ENCODE measurements at places on chromosomes 6 and 20.
A peak's percentile ranks its signal among the peaks of the same experiment; 100 is the strongest.

DNA sequence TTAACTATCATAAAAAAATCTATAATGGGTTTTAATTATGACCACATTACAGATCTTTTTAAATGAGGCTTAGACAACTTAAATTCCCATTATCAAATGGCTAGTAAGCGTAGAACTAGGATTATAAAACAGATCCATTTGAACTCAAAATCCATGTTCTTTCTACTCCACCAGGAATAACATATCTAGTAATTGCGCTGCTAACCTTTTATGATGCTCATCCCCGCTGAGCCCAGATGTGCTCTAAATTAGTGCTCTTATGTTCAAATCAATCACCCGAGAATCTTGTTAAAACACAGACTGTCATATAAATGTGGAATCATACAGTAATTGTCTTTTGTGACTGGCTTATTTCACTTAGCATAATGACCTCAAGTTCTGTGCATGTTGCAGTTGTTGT is 903.1 kb downstream of the PHF3 start:
- no peak for DNase-seq

DNA sequence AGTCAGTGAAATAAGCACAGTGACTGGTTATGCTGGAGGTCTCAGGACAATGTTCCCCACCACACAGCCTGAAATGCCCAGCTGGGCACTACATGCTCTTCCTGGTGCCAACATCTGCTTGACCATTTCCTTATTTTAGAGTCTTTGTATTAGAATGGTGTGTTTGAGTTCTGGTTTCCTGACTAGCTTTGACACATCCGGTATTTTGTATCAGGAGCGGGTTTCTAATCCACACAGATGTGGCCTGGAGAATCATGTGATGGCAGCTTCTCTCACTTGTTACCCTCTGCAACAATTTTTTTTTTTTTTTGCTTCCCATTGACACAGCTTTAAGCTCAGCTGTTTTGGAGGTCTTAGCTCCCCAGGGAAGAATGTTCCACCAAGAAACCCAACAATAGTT is 164.5 kb upstream of the CST7 start:
- DNase-seq = no peak

GRCh38 chr6:141521440-141521839 is 611.3 kb upstream of the GJE1 start:
- no peak for DNase-seq

GRCh38 chr6:3229566-3230178 is 2.2 kb upstream of the TUBB2B start:
- DNase-seq = no peak

- peak; percentile 23 for DNase-seq
Measured at GRCh38 chr6:107956586-107957307, 1.3 kb downstream of the SEC63 start.
